ENCODE measurements at places on chromosomes 1 and 21. TPM values are rescaled to one million over a fixed set of nuclear protein-coding genes. Genes with fewer than 3 reads are reported as not detected.

The GJB4 gene
- total RNA-seq, result not detected

The FAM163A gene
- not detected for total RNA-seq

The SMPDL3B gene
- total RNA-seq, result 1.5 TPM

The PRAMEF6 gene
- total RNA-seq, result not detected

The NID1 gene
- total RNA-seq, result 89.3 TPM

The IFI44L gene
- total RNA-seq, result 0.10 TPM

The SLC44A3 gene
- total RNA-seq, result 1.3 TPM

The OR6K3 gene
- not detected for total RNA-seq

The TAS1R1 gene
- total RNA-seq, result not detected

The FALEC gene
- 1.0 TPM for total RNA-seq

The TEX38 gene
- total RNA-seq, result not detected

The IL20 gene
- not detected for total RNA-seq
